ENCODE measurements at places on chromosomes 6 and 20. TPM values are rescaled to one million over a fixed set of nuclear protein-coding genes. Genes with fewer than 3 reads are reported as not detected.
A peak's percentile ranks its signal among the peaks of the same experiment; 100 is the strongest.

GRCh38 chr6:117512056-117512828 lies 29.8 kb downstream of the DCBLD1 start:
- no peak for DNase-seq

DNA sequence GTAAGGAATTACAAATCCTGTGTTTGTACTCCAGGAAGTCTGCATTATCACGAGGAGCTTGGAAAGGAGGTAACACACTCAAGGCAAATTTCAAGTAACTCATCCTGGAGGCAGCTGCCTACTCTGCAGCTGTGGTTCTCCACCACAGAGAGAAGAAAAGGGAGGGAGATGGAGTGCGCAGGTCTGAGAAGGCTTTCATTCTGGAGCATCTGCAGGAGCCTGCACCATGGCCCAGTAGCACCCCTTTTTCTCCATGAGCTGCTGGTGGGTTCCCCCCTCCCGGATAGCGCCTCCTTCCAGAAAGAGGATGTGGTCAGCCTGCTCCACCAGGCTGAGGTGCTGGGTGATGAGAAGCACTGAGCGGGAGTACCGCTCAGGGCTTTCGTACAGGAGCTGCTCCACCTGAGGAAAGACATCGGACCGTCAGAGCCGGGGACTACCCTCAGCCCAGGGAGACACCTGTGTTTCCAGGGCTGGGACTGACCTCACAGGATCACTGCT lies 1.6 kb upstream of the PSMB8 start:
- DNase-seq, result no peak

DNA sequence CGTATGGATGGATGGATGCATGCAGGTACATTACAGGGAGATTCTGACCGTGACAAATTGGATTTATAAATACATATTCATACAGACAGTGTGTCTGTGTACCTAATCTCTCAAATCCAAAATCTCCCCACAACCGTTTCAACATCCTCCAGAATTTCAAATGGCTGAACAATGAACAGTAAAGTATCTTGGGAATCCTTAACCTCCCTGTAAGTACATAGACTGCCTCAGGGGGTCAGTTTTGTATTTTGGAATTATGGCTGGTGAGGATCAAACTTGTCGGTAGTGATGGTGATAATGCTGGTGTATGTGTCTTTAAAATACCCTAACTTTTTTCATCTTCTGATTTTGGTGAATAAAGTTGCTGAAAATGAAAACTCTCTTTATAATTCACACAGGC lies 246.2 kb downstream of the FOXC1 start:
- DNase-seq, result no peak

BICRAL gene
- 19.2 TPM for total RNA-seq

DNA sequence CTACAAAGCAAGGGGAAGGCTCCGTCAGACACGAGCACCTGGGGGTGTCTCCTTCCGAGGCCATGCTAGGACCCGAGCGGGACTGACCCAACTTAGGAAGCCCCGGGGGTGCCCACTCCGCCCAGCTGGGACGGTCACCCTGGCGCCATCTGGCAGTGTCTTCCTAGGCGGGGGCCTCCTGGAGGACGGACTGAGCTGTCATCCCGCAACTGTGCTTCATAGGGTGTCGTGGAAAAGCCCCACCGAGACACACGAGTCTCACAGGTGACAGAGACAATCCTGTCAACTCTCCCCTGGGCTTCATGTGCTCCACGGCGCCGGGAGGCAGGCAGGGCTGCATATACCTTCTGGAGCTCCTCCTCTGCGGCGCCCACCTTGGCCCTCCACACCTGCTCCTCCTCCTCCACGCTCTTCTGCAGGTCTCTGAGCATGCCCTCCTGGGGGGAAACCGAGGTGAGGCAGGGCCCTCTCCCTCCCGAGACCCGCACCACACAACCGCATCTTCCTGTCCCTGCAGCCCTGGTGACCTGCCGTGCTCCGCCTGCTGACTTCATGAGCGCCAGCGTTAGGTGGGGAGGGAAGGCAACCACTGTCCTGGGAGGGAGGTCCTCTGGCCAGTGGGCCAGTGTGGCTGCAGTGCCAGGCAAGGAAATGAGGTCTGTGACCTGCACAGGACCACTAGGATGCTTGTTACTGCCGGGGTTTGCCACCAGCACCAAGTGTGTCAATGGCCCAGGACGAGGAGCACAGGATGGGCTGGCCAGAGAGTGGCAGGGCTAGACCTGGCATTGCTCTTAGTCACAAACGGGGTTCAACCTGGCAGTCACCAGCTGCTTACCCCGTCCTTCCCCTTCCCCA lies 50.7 kb downstream of the DSTN start:
- DNase-seq, result no peak

DNA sequence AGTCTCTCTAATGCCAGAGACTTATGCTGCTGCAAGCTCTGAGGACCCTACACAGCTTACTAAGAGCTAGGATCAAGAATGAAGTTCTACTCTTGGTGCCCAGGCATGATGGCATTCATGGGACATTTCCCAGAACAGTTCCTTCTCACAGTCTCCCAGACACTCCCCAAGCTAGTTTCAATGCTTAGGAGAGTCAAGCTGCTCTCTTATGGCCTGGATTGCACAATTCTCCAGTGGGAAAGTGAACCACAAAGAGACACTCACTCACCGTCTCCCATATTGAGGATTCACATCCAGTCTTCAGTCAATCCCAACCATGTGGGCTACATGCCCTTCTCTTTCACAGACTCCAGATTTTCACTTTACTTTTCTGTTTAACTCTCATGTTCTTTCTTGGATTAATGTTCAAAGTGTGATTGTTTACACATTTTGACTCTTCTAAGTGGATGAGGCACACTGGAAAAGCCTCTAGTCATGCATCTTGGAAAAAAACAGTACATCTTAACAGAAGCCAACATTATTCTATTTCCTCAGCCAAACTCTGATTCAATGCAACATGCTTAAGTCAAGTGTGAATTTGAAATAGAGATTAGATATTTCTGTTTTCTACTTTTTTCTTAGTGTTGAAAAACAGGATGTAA lies 447.8 kb upstream of the BTBD3 start:
- DNase-seq, result no peak

WFDC8 gene
- not detected for total RNA-seq

DNA sequence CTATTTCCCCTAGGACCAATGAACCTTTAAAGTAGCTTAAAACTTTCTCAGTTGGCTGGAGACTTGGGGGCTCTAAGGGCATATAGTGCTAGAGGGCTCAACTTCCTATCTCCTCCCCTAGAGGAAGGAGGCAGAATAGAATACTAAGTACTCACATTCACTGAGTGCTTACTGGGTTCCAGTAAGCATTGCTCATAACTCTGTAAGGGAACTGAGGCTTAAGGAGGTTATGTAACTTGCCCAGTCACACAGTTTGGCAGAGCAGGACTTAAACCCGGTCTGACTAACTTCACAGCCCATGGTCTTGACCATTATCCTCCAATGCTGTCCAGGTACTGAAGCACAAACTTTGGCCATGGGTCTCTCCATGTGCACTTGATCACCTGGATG lies 12.5 kb downstream of the SESN1 start:
- DNase-seq, result no peak

DNA sequence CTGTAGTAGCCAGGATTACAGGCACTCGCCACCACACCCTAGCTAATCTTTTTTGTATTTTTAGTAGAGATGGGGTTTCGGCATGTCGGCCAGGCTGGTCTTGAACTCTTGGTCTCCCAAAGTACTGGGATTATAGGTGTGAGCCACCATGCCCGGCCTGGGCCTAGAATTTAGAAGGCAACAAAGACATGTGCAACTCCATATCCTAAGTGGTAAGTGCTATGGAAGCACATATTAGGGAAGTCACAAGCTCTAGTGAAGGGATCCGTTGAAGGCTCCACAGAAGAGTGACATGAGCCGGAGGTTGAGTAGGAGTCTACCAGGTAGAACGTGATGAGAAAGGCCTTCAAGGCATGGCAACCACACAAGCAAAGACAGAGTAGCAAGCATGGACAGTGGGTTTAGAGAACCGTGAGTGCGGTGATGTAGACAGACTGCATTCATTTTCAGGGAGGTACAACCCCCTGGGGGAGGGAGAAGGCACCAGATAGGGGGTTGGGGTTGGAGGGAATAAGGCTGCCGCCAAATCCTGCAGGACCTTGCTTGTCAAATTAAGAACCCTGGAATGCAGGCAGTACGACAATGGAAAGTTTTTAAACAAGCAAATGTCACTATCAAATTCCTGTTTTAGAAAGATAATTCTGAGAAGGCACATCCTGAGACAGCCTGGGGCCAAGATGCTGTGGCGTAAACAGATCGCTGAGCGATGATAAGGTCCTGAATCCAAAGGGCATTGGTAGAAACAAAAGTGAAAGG lies 50.2 kb downstream of the ARHGAP18 start:
- no peak for DNase-seq

- DNase-seq, result no peak
Observed at GRCh38 chr6:154821638-154822037, 88.4 kb downstream of the SCAF8 start.

- no peak for DNase-seq
Observed at GRCh38 chr6:132445201-132445951, 44.1 kb upstream of the MOXD1 start.

DNA sequence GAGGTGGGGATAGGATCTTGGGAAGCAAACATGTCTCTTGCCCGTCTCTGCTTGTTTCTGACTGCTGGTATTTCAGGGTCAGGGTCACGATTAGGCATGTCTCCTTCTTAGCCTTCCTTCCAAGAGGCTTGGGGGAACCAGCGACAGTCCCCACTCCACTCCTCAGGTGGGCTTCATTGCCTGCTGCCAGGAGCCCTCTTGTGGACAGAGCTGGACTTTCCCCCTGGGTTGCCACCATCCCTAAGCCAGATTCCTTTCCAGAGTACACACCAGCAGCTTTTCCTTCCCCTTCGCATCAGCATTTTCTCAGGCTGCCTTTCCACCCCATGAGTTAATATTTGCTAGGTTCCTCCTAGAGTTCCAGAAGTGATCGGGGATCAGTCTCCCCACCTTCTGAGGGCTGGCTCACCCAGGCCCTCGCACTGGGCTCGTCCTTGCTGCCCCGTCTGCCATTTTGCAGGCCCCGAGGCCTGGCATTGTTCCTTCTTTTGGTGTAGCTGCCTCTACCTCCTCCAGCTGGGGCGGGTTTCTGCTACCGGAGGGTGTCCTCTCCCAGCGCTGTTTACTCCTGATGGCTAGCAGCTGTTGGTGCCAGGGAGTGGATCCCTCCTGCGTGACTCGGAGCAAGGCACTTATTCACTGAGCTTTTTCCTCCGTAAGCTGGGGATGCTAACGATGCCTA lies 8.8 kb upstream of the C20orf144 start:
- peak; percentile 84 for DNase-seq

MYB gene
- 3.1 TPM for total RNA-seq

- DNase-seq, result no peak
Observed at GRCh38 chr20:33640287-33640686, 21.8 kb upstream of the C20orf144 start.

GRCh38 chr6:2061880-2062279 lies 183.5 kb downstream of the GMDS start:
- no peak for DNase-seq

HDDC2 gene
- total RNA-seq, result 22.4 TPM

DNA sequence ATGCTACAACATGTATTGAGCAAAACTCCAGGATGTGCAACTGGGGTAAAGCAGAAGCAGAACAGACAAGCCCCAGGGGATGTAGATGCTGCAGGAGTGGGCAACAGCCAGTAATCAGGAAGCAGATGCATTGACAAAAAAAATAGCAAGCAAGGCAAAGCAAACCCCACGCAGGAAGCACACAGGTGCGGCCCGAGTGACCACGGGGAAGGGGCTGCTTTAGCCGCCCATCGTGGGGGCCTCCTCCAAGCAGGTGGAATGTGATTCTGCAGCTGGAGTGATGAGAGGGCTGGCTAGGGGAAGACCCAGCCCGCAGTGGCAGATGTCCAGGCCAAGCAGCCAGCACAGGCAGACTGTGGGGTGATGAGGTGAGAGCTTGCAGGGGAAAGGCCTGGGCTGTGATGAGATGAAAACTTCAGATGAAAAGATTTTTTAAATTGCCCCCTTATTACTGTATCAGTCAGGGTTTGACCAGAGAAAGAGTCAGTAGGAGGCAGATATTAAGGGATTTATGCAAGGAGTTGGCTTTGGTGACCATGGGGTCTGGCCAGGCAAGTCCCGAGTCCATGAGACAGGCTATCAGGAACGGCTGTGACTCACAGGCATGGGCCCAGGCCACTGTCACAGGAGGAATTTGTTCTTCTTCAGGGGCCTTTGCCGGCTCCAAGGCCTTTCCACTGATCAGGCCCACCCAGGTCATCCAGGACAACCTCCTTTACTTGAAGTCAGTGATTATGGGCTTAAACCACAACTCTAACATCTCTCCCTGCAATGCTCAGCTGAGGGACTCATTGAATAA lies 207.6 kb downstream of the ANKRD60 start:
- DNase-seq, result no peak

Measured in Calu3 (cell line).